Melanocyte of skin (primary cell): ENCODE measurements at places on chromosomes 6 and 20. TPM values are rescaled to one million over a fixed set of nuclear protein-coding genes. Genes with fewer than 3 reads are reported as not detected.

The SLC4A11 gene
- total RNA-seq = 1.7 and 2.9 TPM in 2 replicates

The PTK6 gene
- 0.15 and 0.33 TPM in 2 replicates for total RNA-seq

The ANKRD6 gene
- total RNA-seq = 10.0 and 18.9 TPM in 2 replicates

The SLCO4A1 gene
- 15.6 and 47.5 TPM in 2 replicates for total RNA-seq

The CRYBG1 gene
- 0.46 and 0.67 TPM in 2 replicates for total RNA-seq

The HSPA1A gene
- 88.8 and 144 TPM in 2 replicates for total RNA-seq

The SCUBE3 gene
- under 0.01 and 0.36 TPM in 2 replicates for total RNA-seq

The GPR6 gene
- total RNA-seq = not detected in 2 replicates

The DOK5 gene
- total RNA-seq = 15.3 and 17.1 TPM in 2 replicates

The LIN28B gene
- total RNA-seq = under 0.01 TPM in 1 of 2 replicates, not detected in the other
